ENCODE measurements at places on chromosomes 2 and 18.

DNA sequence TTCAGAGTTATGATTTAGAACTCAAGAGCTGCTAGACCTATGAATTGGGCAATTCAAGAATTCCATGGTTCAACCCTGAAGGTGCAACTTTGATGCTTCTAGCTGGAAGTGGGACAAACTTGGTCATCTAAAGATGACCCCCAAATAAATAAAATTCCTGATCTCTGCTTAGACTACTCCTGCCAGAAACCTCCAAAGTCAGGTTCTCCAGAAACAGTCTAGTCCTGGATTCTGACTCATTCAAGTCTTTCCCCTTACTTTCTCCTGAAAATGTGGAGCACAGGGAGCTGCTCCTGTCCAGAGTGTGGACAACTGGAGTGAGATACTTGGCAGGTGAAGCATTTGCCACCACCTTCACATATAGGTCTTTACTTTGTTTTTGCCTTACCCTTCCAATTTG is 557.7 kb upstream of the TNP1 start:
- no peak for DNase-seq

DNA sequence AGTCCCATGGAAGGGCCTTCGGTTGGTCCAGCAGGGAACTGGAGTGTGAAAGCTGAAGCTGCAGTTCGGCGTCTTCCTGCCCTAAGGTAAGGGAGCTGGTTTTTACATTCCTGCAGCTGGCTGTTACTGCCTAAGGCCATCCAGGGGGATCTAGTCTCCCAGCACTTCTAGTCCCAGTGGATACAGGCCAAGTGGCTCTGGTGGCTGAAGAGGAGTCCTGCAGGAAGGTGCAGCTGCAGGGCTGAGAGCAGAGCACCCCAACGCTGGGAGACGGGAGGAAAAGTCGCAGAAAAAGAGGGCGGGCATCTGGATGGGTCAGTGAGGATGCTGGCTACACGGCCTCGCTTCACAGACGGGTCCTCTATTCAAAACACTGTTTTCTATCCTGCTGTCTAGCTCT is 225.0 kb upstream of the HS6ST1 start:
- DNase-seq = no peak

GRCh38 chr2:176240301-176240700 is 28.9 kb upstream of the MTX2 start:
- no peak for DNase-seq

- no peak for DNase-seq
Observed at GRCh38 chr18:57198073-57198472, 51.2 kb downstream of the BOD1L2 start.

- DNase-seq = no peak
Observed at GRCh38 chr2:122764014-122764413, 1008.6 kb downstream of the TSN start.

DNA sequence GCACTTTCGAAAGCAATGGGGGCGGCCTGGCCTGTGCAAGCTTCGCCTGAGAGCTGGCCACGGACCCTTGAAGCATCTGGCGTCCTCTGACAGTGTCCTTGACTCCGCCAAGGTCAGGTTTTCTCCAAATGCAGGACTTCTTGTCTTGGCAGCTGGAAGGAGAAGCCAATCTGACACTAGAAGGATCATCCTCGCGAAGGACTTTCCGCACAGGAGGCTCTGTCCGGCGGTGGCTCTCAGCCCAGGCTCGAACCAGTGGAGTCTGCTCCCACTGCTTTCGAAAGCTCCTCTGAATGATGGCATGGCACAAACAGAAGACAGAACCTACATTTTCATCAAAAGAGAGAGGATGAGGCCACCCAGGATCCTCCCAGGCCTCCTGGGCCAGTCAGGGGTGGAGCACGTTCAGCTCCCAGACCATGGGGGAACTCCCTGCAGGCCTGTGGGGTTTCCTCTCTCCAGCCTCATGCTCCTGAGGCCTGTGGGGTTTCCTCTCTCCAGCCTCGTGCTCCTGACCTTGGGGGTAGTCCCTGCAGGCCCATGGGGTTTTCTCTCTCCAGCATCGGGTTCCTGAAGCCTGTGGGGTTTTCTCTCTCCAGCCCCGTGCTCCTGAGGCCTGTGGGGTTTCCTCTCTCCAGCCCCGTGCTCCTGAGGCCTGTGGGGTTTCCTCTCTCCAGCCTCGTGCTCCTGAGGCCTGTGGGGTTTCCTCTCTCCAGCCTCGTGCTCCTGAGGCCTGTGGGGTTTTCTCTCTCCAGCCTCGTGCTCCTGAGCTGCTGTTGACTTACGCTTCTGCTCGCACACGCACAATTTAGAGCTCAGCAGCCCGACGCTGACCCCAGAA is 396.5 kb upstream of the SALL3 start:
- DNase-seq = no peak

GRCh38 chr2:204299766-204300165 is 245.5 kb upstream of the PARD3B start:
- DNase-seq = no peak

- no peak for DNase-seq
Observed at GRCh38 chr2:223722226-223722625, 115.2 kb downstream of the AP1S3 start.

- no peak for DNase-seq
Observed at GRCh38 chr2:217394510-217395351, 534.9 kb upstream of the TNP1 start.

GRCh38 chr2:223054193-223054781 is 2.3 kb downstream of the KCNE4 start:
- DNase-seq = no peak

- no peak for DNase-seq
Observed at GRCh38 chr2:128090575-128090944, 440 bp upstream of the UGGT1 start.

- no peak for DNase-seq
Observed at GRCh38 chr2:199727801-199728200, 123.2 kb downstream of the FTCDNL1 start.

DNA sequence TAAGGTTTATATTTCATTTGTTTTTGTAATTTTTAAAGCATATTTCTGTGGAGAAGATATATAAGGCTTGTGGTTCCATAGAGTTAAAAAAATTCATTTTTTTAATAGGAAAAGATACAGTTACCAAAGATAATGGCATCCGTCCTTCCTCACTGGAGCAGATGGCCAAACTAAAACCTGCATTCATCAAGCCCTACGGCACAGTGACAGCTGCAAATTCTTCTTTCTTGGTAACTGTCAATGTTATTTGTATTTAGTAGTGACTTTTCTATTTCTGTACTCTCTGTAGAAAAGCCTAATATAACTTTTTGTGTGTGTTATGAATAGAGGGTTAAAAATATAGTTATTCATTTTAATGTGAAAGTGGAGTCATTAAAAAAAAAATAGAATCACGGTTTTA is 35.1 kb downstream of the HADHB start:
- no peak for DNase-seq

- DNase-seq = no peak
Observed at GRCh38 chr18:75283731-75284130, 73.1 kb downstream of the TSHZ1 start.

GRCh38 chr2:110095994-110096633 is 19.5 kb downstream of the MALL start:
- no peak for DNase-seq

GRCh38 chr2:223026357-223027110 is 25.5 kb upstream of the KCNE4 start:
- peak; percentile 19 for DNase-seq

- DNase-seq = no peak
Observed at GRCh38 chr2:69789772-69790600, 39.5 kb upstream of the GMCL1 start.

- DNase-seq = no peak
Observed at GRCh38 chr2:132617989-132618388, 52.0 kb downstream of the LYPD1 start.

GRCh38 chr2:85698184-85698879 is 4.2 kb downstream of the GNLY start:
- DNase-seq = no peak

GRCh38 chr18:58552057-58552461 is 76.8 kb downstream of the ALPK2 start:
- no peak for DNase-seq

- no peak for DNase-seq
Observed at GRCh38 chr18:46069524-46069923, 2.5 kb downstream of the PSTPIP2 start.

DNA sequence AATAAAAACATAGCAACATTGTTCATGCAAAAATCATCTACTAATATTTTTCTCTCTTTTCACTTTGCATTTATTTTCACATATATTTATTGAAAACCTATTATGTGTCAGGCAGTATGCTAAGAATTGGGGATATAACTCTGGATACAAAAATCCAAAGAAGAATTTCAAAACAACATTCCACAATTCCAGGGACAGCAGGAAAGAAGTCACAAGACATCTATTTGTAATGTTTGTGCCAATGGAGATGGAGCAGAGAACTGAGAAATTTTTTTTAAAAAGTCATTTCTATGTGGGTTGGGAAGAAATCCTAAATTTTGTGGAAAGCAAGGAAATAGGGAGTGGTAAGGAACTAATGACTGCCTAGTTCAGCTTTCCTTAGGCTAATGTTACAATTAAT is 128.6 kb upstream of the TLK1 start:
- DNase-seq = no peak

GRCh38 chr2:39488450-39488849 is 51.4 kb upstream of the MAP4K3 start:
- no peak for DNase-seq

DNA sequence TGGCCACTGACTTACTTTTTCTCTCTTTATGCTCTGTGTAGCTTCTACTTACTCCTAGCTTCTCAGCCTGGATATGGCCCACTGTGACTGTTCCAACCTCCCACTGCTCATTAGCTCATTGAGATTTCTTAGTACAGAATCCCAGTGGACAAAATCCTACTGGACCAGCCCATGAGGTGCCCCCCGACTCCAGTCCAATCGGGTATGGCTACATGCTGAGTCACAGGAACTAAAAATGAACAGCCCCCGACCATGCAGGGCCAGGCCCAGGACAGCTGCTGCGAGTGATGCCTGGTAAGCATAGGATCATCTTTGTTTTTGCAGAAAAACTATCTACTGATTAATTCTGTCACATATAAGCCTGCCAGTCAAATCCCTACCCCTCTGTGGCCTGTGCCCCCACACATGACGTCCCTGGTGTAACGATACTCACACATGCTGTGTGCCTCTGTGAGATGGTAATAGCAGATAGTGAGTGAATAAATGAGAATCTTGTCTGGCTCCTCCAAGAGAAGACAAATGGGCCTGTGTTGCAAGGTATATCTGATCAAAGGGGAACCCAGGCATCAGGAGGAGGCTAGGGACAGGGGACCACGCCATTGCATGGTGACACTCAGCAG is 85.9 kb upstream of the KLF7 start:
- DNase-seq = no peak

- DNase-seq = no peak
Observed at GRCh38 chr2:95264624-95265023, 9.6 kb upstream of the PROM2 start.

DNA sequence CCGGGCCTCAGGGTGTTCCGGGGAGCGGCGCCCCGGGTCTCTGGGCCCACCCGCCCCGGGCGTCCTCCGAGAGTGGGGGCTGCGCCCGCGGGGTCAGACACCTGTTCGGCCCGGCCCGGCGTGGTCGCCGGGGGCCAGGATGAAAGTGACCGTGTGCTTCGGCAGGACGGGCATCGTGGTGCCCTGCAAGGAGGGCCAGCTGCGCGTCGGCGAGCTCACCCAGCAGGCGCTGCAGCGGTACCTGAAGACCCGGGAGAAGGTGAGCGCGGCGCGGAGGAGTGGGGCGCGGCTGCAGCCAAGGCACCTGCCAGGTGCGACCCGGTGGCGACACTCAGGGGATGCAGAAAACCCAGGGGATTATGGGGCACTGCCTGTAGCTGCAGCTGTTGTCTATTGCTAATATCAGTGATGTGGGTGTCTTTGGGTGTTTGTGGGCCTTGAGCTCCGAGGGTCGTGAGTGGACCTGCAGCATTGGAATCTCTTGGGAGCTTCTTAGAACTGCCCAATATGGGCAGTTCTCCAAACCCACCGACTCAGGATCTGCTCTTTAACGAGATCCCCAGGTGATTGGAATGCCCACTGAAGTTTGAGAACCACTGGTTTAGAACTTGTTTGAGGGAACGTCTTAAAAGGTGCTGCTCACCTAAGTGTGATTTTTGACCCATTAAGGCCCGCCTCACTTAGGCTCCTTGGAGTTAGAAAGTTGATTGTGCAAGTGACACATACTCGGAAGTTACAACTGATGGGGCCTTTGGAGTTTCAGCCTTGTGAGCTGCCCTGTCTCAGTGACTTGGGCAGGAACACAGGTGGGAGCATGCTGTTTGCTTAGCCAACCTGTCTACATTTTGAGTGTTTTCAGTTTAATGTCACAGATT is 823 bp downstream of the PARD3B start:
- DNase-seq = peak; percentile 13

GRCh38 chr2:467892-468647 is 180.2 kb upstream of the ALKAL2 start:
- DNase-seq = no peak

DNA sequence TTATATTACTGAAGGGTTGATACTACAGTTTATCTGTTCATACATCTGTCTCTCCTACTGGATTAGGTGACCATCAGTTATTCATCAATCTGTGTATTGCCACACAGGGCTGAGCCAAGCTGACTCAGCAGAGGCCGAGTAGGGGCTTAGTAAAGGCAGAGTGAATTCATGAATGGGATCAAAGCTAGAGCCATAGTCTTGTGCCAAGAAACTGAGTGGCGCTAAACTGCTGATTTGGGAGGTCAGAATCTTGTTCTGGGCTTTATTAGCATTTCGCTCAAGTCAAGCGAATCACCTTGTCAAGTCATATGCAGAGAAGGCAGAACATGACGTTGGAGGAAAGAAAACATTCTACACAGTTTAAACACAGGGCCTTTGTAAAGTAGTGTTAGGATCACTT is 34.1 kb downstream of the SOCS6 start:
- DNase-seq = no peak

DNA sequence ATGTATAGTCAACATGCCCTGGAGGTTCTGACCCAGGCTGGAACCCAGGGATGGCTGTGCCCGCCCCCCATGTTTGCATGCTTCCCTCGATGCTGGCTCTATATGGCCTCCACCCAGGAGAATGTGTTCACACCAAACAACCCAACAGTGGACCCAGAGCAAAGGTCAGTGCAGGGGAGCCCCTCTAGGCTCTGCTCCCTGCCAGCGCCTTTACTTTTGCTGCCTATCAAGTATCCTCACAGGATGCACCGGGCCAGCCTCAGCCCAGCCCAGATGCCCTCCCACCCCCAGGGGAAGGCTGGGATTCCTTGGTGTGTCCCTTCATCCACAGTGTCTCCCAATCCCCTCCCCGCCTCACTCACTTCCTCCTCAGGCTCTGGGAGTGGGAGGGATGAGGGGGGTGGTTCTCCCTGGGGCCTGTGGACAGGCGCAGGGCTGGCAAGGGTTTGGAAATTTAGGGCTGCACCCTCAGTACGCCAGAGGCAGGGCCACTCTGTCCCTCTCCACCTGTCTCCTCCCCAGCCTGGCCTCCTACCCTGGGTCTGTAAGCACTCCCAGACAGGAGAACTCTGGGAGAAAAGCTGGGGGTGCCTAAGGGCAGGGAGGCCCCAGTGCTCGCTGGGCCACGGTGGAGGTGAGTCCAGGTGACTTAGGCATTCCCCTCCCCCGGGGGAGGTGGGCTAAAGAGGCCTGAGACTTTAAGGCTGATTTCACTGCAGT is 2.3 kb downstream of the ATP6V1B1 start:
- no peak for DNase-seq
